ENCODE measurements at places on chromosomes 12 and 14. TPM values are rescaled to one million over a fixed set of nuclear protein-coding genes. Genes with fewer than 3 reads are reported as not detected.

The SIX6 gene
- not detected for total RNA-seq

The LDHB gene
- 718 TPM for total RNA-seq

The COX8C gene
- not detected for total RNA-seq

The ZC2HC1C gene
- not detected for total RNA-seq

The KLHL33 gene
- 0.19 TPM for total RNA-seq
